ENCODE measurements at places on chromosomes 2 and 18. TPM values are rescaled to one million over a fixed set of nuclear protein-coding genes. Genes with fewer than 3 reads are reported as not detected.

DNA sequence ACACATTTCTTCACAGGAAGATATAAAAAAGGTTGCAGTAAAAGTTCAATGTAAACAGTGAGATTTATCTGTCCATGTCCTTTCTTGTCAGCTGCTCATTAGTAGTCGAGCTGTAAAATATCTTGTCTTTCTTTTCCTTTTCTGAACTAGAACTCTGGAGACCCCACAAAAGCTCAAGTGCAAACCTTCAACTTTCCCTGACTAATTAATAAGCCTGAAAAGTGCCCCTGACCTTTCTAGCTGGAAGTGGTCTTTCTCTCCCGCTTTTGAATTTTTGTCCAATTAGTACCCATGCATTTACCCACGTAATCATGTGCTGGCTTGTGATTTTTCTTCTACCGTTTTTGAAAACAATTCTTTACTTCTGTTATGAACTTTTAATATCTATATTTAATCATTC lies 63.6 kb upstream of the EHBP1 start:
- DNase-seq = no peak

- DNase-seq = no peak
These were observed 7.9 kb upstream of the E2F6 start for GRCh38 chr2:11473659-11474433.

DNA sequence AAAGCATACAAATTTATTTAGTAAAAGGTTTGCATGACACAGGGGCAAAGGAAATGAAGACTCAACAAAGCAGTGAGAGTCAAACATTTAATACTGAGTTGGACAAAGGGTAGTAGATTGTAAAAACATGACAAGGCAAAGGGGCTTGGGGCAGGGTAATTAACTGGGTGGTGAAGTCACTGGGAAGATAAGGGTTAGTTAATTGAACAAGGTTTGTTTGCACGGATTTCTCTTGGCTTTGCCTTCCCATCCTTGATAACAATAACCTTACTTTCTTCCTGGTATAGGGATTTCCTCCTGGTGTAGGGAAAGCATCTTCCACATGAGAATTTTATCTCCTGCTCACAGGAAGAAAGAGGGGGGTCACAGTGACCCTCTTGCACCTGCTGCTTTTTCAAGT lies 26.8 kb upstream of the RTTN start:
- no peak for DNase-seq

KCNK3 gene
- total RNA-seq = 5.1 TPM

TNS1 gene
- 4.3 TPM for total RNA-seq

SERPINB10 gene
- total RNA-seq = 0.98 TPM

GRCh38 chr2:38128653-38129052 lies 52.7 kb upstream of the CYP1B1 start:
- DNase-seq = no peak

DNA sequence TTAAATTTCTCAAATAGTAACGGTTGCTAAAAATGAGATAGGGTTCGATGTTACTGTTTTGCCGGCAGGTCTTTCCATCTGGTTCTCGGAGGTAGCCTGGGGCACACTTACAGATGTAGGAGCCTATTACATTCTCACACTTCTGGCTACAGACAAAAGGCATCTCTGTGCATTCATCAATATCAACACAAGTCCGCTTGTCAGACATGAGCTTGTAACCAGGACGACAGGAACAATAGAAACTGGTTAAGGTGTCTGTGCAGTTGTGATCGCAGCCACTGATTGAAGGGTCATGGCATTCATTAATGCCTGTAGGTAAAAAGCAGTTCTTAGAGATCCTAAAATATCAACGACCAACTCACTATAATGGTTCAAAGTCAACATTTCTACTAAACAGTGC lies 116.3 kb downstream of the DHRS9 start:
- DNase-seq = no peak

ZNF514 gene
- 4.1 TPM for total RNA-seq

RAB27B gene
- total RNA-seq = 1.7 TPM

GALM gene
- total RNA-seq = 7.2 TPM

- DNase-seq = no peak
These were observed 34.5 kb downstream of the PCBP1 start for GRCh38 chr2:70121627-70122372.

DNA sequence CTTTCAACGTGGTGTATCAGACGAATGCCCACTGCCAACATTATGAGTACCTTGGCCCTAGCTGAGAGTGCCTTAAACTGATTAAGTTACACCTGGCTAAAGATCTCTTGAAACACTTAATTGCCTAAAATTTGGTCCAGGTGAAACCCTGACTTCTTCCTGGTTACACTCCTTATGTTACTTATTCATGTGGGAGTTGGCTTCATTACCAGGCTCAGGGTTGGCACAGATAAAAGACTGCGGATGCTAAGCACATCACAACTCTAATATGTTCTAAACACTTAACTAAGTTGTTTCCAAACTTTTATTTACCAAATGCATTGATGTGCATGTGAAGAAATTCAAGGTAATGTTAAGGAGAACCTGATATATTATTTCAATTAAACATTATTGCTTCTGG lies 298.9 kb downstream of the TCF4 start:
- DNase-seq = no peak

- DNase-seq = no peak
These were observed 91.7 kb upstream of the MCFD2 start for GRCh38 chr2:47007223-47007825.

GRCh38 chr18:9519399-9519798 lies 44.1 kb downstream of the RALBP1 start:
- no peak for DNase-seq

DNA sequence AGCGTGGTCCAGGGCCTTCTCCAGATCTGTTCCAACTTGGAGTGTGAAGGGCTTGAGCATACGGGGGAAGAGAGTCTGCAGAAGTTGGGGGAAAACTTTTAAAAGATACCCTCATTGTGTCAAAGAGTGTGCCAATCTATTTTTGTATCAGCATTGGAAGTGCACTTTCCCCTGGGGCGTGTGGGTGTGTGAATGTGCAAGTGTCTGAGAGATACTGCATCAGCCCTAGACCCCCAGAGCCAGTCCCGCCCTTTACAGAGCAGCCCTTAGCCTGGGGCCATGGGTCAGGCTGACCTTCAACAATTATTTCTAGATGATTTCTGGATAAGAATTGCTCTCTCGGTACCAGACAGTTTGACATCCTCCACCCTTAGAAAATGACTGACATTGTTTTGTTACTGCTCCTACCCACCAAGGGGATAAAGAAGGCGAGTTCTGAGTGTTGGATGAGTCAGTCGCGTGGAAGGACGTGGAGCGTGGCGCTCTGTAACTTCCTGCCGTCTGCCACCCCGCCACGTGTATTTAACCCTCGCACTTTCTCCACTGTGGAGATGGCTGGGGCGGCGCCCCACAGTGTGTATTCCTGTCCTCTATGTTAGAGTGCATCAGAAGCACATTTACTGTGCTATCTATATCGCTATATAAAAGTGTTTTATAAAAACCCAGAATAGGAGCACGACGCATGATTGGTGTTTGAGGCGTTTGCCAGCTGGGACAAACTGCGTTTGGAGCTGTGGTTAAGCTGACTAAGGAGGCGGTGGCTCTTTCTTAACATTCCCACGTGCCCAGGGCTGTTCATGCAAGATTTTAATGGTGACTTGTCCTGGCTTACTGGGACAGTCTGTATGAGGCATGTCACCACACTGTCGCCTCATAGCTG lies 122.6 kb downstream of the CABLES1 start:
- no peak for DNase-seq

GRCh38 chr2:168050377-168050776 lies 197.0 kb downstream of the STK39 start:
- DNase-seq = no peak

MC5R gene
- total RNA-seq = not detected

- DNase-seq = no peak
These were observed 1.1 kb upstream of the CXCR4 start for GRCh38 chr2:136118819-136119716.

DNA sequence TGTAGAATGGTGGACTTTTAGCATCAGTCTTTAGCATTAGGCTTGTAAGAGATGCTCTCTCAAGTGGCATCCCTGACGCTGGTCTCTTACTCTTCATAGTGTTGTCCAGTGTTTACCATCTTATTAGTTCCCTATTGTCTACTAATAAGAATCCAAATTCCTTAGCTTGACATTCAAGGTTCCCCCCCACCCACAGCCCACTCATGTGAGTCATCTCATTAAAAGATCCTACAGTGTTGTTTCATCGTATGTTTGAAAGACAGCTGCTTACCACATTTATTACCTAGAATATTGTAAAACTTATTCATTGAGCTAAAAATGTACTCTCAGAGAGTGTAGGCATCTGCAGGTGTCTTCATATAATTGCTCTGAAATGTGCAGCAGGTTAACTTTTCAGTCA lies 28.5 kb downstream of the EIF5B start:
- DNase-seq = no peak

DNA sequence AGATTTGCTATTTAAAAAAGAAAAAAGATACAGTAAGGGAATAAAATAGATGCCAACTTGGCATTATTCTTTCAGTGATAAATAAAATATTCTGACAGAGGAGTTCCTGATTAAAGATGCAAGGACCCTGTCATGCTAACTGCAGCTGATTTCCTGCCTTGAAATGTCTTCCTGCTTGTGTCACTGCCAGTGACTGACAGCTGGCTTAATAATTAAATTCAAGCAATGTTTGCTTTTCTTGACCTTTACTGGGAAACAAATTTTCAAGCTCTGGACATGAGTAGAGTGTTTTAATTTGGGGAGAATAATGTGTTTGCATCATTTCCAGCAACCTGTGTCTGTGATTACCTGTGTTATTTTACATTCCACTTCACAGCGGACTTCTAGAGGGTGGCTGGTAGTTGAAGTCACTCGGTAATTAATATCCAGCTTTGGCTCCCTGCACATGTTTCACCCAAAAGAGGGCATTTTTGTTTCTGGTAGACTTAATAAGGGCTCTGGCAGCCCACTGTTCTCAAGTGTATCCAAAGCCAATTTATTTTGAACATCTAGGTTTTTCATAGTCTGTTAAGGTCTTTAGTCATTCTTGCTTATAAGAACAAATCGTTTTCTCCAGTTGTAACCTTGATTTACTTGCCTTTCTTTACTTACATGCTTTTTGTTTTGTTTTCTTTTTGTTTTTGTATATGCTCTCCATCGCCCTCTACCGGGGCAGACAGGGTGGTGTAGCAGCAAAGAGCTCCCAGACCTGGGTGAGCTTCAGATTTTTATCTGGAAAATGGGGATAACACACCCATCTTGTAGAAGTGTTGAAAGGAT lies 48.5 kb upstream of the PROKR1 start:
- DNase-seq = peak; percentile 38

SNRPD1 gene
- total RNA-seq = 29.4 TPM

DNA sequence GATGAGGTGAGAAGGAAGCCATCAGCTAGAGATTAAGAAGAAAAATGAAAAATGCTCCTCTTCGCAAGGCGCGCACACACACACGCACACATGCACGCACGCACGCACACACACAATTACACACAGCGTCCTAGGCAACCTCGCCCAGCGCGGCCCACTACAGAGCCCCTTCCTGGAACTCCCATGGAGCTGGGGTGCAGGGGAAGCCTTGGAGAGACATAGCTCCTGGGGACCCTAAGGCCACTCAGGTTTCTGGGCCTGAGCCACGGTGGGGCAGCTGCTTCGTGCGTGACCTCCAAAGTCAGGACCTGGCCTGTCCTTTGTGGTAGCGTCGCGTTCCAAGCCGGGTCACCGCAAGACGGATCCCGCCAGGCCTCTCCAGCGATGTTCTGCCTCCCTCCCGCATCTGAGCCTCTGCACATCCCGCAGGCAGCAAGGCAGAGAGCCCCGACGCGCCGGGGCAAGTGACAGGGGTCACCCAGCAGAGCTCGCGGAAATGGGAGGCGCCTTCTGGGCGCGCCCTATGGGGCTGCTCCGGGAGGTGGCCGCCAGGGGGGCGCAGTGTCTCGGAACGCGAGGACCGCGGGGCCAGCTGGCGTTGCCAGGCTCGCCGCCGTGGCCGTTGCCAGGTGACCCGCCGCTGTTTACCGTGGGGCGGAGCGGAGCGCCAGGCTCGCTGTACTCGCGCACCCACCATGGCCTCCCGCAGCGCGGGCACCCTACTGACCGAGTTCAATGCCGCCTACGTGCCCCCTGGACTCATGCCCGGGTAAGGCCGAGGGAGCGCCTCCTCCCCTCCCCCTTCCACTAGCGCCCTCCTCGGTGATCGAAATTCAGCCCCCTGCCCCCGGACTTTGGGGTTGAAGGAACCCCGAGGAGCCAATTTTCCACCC lies 79.0 kb downstream of the CIB4 start:
- DNase-seq = no peak

BMP10 gene
- total RNA-seq = not detected

DNA sequence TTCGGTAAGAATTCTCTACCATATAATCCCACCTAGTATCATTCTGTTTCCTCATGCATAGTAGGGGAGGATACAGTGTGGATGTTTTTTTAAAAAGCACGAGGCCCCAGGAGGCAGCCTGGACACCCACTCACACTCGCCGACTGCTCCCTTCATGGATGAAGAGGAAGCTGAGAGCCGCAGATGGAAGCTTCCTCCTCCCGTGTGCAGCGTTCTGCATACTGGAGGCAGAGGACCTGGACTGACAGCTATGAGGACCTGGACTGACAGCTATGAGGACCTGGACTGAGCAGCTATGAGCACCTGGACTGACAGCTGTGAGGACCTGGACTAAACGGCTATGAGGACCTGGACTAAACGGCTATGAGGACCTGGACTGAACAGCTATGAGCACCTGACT lies 234.4 kb downstream of the NDUFA10 start:
- no peak for DNase-seq

- DNase-seq = peak; percentile 87
These were observed 50.8 kb downstream of the SUMO1 start for GRCh38 chr2:202187570-202187969.

RFX8 gene
- total RNA-seq = not detected

GRCh38 chr2:127421871-127422558 lies 3.8 kb downstream of the PROC start:
- DNase-seq = no peak

RNU2-63P gene
- not detected for total RNA-seq

DNA sequence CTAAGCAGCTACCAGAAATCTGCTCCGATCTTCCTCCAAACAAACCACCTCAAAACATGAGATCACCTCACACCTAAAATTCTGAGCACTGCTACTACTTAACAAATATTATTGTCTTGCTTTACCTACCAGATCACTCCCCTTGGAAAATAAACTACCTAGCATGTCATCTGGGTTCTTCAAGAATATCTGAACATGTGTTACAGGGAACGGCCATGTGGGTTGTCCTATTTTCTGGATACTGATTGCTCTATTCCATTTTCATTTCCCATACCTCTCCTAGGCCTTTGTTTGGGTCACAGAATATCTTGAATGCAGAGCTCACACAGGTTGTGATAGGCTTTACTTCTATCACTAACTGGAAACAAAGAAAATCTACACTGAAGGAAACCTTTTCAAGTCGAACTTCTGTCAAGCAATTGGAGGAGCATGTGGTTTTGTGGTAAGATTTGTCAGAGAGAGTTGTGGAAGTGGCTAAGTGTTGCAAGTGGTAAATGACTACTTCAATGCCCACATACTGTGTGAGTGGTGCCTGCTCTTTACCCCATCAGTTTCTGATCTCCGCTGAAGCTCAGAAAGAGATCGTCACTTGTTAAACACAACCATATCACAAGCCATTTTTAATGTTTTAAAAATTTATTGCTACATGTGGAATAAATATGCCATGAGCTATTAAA lies 739.1 kb upstream of the ZEB2 start:
- DNase-seq = no peak

All from epithelial cell of proximal tubule (primary cell).